Fibroblast of mammary gland (primary cell): ENCODE measurements at places on chromosomes 7 and 10.

- DNase-seq: peak; percentile 15
Observed at GRCh38 chr10:74202356-74202755, 51.3 kb downstream of the ADK start.

- no peak for DNase-seq
Observed at GRCh38 chr7:44448922-44449583, 41.4 kb downstream of the NUDCD3 start.

DNA sequence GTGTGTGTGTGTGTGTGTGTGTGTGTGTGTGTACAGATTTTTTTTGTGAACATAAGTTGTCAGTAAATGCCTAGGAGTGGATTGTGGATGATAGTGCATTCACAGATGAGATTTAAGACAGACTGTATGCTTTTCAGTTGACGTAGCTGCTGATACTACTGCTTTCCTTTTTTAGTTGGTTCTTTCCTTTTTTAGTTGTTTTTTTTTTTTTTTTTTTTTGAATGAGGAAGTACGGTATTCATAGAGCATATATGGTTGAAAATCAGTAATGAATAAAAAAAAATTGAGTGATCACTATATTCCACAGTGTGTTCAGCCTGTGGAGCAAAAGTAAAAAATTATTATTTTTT lies 80.5 kb downstream of the RBM33 start:
- no peak for DNase-seq

DNA sequence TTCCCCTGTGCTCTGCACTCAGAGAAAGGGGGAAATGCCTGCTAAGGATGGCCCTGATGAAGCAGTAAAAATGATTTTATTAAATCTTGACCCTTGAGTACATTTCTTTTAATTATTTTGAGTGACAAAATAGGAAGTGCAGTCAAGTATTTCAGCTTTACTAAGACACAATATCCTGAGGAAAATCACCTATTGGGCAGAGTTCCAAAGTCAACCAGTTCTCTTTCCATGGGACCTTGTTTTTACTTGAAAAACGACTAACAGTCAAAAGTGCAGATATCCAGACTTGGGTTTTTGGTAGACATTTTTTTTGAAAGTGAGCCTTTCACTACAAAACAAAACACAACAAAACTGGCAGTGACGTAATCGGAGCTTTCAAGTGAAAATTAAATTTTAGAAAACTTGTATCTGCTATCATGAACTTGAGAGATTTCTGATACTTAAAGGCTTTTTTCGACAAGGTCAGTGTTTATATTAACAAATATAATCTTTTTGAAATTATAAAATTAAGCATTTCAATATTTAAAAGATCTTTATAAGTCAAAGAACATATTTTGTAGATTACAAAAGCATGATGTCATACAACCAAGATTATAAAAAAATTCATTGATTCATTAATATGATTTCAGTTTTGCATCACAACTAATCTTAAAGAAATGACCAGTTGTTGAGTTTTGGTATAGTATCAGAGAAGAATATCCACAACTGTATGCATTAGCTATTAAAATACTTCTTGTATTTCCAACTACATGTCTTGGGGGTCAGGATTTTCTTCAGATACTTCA lies 513.8 kb upstream of the AKR1E2 start:
- DNase-seq: no peak

- DNase-seq: no peak
Observed at GRCh38 chr10:109456566-109457301, 466.6 kb downstream of the XPNPEP1 start.

GRCh38 chr10:122181876-122182275 lies 89.2 kb upstream of the BTBD16 start:
- peak; percentile 76 for DNase-seq

DNA sequence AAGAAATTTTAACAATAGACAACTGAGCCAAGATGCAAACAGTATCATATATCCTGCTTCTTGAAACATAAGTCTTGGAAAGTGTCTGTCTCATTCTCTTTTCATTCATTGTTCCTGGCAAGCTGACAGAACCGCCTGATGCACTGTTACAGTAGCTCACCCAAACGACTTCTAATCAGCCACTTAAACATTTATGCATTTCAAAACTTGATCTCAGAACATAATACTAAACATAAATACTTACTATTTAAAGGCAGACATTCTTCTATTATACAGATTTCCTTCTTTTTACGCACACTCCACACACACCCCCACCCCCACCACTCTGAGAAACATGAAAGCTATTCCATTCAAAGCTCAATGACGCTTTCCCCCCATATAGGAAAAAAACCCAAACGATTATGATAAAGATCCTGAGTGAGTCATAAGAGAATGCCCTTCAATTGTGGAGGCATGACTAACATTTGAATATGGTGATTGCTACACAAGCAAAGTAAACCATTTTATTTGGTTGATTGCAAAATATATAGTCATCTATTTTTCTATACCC lies 30.5 kb downstream of the SHTN1 start:
- peak; percentile 89 for DNase-seq

DNA sequence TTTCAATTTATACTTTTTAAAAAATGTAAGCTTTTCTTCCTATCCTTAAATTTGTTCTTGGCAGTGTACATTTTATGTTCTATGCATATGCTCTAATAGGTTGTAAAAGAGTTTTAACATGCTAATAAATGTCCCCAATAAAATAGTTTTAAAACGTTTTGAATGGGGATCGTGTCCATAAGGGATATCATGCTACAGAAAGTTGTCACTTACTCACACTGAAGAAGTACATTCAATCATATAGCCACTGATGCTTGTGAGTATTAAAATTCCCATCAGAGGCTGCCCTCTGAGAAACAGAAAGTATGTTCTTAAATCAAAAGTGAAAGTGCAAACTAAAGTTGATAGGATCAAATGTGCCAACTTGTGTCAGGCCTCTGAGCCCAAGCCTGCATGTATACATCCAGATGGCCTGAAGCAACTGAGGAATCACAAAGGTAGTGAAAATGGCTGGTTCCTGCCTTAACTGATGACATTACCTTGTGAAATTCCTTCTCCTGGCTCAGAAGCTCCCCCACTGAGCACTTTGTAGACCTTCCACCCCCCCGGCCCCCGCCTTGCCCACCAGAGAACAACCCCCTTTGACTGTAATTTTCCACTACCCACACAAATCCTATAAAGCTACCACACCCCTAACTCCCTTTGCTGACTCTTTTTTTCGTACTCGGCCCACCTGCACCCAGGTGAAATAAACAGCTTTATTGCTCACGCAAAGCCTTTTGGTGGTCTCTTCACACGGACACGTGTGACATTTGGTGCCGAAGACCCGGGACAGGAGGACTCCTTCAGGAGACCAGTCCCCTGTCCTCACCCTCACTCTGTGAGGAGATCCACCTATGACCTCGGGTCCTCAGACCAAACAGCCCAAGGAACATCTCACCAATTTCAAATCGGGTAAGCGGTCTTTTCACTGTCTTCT lies 877 bp upstream of the NOD1 start:
- peak; percentile 52 for DNase-seq

DNA sequence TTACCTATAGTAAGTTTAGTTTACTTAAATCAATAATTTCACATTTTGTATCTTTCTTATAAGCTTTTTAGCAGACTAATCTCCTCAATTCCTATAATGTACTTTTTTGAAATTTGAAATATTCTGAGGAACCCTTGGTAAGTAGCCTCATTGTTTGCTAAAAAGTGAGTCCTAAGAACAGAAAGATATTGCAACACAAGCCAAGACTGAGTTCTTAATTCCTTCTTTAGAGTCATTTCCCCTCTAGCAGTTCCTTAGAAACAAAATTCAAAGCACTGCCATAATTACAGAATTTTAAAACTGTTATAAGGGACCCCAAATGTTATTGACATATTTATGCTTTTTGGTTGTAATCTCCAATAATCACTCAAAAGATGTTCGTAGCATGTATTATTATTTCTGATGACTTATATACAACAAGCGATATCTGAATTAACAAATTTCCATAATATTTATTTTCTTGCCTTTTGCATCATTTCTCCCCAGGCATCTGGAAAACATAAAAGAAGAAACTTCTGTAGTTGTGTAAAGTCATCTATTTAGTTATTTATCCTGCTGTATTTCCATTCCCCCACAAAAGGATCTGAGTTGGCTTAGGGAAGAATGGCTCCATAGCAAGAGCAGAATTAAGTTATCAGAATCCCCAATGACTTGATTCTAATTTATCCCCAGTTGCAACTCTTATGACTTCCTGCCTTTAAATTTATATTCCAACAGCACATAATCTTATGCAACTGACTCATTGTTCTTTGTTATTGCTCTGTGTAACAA lies 67.8 kb downstream of the TMEM26 start:
- DNase-seq: no peak

- no peak for DNase-seq
Observed at GRCh38 chr10:101744267-101744666, 31.6 kb downstream of the FGF8 start.

GRCh38 chr7:47932016-47932415 lies 16.2 kb downstream of the PKD1L1 start:
- peak; percentile 44 for DNase-seq

DNA sequence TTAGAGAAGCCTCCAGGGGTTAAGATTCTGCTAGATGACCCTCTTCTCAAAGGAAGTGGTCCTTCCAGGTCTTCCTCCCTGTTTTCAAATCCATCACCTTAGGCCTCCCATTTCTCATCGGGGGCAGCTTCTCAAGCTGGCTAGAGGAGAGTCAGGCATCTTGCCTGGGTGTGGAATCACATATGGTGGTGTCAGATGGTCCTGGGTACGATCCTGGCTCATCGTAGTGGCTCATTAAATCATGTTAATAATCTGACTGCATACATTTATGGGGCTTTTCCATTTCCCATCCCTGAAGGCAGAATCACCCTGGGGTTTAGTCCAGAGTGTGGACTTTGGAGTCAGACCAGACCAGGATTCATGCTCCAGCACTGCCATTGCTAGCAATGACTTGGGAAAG lies 132.6 kb downstream of the RPS24 start:
- no peak for DNase-seq

DNA sequence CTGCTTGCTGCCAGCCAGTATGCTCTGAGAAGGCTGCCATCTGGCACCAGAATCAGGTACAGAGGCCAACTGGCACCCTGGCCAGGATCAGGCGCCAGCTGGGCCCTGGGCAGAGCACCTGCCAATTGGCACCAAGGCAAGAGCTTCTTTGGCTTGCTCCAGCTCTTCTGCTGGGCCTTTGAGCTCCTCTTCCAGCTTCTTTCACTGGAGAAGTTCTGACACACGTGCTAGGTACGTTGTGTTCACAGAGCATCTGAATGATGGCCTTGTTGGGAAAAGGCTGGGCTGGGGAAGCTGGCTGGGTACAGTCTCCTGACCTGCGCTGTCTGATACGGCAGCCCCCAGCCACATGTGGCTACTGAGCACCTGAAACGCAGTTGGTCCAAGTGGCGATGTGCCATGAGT lies 31.7 kb upstream of the OPALIN start:
- DNase-seq: no peak

DNA sequence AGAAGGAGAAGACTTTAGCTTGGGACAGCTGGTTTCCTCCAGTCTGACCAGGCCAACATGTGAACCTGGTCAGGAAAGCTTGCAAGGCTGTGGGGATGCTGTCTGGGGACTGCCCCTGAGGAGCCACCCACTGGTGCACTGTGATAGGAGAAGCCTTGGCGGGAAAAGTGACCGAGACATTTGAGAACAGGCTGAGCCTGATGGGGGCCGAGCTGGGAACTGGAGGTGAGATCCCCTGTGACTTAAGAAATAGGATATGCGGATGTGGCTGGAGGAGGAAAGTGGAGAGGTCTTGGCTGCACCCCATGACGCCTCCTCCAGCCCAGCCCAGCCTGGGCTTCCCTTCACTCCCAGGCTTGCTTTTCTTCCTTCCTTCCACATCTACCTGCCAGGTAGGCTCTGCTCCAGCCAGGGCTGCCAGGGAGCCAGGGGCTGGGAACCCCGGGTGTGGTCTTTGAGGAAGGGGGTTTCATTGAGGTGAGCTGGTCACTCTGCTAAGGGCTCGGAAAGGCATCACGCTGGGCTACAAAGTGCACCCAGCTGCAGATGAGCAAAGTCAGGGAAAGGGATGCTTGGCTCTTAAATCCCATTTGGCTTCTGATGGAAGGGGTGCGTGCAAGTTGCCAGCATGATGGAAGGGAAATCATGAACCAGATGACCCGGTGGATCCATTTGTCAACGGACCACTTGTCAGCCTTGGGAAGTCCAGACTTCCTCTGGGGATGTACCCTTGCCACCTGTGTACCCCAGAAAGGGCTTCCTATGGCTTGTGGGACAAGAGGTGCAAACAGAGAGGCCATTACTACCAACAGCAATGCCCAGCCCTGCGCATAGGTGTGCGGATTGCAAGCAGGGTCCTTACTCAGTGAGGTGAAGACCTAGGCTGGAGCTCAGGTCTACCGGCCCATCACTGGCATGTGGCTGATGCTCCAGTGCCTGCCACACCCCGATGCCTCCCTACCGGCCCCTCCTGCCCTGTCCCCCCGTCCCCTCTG lies 66.3 kb downstream of the C10orf143 start:
- no peak for DNase-seq

DNA sequence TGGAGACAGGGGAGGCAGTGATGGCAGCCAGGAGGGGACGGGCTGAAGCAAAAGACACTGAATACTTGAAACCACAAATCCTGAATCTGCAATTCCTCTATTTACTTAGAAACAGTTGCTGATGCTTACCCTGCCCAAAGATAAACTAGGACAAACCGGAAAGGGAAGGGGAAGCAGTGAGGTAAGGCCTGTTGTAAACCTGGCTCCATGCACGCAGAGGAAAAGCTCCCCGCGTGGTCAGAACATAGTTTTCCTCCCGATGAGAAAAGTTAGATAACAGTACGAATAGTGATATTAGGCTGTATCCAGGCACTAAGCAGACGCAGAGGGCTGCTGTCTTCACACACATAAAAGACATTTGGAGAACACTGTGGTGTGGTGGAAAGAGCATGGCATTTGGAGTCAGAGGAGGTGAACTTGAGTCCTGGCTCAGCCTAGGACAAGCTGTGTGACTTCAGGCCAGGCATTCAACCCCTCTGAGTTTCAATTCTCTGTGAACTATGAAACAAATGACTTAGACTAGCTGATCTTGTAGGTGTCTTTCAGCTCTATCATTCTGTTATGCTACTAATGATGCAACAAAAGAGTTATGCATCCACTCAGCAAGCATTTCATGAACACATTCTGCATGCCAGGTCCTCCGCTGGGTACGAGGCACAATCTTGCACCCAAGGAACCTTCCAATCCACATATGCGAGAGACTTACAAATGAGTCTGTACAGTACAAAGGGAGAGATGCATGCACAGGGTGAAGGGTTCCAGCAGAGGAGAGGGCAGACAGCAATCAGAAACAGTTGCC lies 80.9 kb downstream of the SORBS1 start:
- peak; percentile 14 for DNase-seq

DNA sequence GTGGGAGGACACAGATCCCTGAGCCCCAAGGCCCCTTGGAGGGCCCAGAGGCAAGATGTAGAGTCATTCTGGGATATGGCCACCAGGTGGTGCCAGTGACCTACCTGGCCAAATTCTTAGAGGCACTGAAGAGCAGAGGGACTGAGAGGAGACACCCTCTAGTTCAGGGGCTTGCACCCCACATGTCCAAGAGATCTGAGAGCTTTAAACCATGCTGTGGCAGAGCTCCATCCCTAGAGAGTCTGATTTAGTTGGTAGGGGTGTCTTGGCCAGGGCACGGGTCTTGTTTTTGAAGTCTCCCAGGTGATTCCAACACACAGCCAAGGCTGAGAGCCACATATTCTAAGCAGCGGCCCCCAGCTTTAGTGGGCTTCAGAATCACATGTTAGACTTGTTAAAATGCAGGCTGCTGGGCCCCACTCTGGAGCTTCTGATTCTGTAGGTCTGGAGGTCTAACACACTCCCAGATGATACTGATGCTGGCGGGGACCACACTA lies 52.5 kb downstream of the PRF1 start:
- peak; percentile 60 for DNase-seq
